ENCODE measurements at places on chromosomes 2 and 18.

DNA sequence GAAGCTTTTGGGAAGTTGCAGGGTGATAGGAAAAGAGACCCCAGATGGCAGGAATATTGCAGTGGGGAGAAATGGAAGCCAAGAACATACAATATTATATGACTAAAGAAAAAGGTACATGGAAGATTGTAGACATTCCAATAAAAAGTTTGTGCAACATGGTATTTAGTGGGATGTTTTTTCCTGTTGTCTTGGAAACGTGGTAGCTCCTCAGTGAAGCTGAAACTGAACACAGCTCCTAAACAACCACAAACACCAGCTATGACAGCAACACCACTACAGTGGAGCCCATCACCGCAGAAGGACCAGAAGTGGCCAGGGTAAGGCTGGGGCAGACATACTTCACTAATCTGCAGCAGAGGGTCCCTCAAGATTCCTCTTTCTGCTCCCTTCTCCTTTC, 246.8 kb downstream of the CDH20 start:
- DNase-seq, result no peak
- H3K4me3 ChIP-seq, result no peak overlapping the region
- H3K27ac ChIP-seq, result no peak overlapping the region
- H3K4me1 ChIP-seq, result peaks cover 9% of the 10 kb centered on the region
- peaks cover 46% of the 10 kb centered on the region for H3K27me3 ChIP-seq

DNA sequence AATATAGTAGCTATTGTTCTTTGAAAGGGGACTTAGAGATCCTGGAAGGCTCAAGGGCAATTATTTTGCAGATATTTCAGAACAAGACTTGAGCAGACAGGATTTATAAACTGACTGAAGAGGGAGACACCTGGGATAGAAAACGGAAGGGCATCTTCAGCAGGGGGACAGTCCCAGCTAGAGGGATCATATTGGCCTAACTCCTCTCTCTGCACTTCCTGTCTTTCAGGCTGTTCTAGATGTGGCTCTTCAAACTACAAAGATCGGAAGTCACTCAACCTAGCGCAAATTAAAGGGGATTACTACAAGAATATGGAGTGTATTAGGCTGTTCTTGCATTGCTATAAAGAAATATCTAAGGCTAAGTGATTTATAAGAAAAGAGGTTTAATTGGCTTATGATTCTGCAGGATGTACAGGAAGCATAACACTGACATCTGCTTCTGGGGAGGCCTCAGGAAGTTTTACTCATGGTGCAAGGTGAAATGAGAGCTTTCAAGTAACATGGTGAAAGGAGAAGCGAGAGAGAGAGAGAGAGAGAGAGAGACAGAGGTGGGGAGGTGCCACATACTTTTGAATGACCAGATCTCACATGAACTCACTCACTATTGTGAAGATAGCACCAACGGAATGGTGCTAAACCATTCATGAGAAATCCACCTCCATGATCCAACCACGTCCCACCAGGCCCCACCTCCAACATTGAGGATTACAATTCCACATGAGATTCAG, 5.3 kb upstream of the CTIF start:
- no peak overlapping the region for H3K27ac ChIP-seq
- no peaks in the 10 kb centered on the region for H3K4me1 ChIP-seq
- no peak overlapping the region for H3K4me3 ChIP-seq
- DNase-seq, result no peak

DNA sequence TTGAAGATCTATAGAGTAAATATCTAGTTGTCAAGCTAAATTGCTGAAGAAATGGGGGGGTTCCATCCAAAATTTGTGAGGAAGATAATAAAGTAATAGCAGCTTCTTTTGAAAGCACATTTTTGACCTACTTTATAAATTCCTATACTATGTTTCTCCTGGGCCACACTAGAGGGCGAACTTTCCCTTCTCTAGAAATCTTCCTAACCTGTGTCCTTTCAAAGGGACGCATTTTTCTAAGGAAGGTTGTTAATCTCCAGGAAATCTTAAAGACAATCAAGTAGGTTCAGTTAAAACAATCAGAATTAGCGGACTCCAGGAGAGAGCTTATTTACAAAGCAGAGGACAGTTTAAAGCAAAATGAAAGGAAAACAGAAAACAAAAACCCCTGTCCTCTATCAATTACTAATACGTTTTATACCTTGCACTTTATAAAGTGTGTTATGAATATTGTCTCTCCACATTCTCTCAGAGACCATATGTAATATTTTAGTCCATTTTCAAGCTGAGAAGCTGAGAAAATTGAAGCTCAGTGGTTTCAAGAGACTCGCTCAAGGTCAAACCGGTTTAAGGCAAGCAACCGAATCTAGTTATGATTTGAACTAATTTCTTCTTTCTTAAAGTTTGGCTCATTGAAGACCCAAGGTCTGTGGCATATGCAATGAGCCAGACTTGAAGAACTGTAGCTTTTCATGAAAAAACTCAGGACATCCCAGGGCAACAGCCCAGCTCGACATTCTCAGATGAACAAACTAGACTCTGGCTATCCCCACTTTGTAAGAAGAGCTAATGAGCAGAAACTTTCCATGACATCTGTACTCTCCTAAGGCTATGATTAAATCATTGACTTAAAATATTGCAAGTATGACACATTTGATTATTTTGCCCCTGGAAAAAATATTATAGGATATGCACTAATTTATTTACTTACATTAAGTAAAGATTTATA, 273.6 kb downstream of the PAX3 start:
- DNase-seq, result no peak
- peaks cover 6% of the 10 kb centered on the region for H3K27me3 ChIP-seq
- no peak overlapping the region for H3K27ac ChIP-seq
- no peaks in the 10 kb centered on the region for H3K36me3 ChIP-seq
- no peaks in the 10 kb centered on the region for H3K4me1 ChIP-seq

- H3K27me3 ChIP-seq, result no peaks in the 10 kb centered on the region
- no peak overlapping the region for H3K4me3 ChIP-seq
- H3K27ac ChIP-seq, result no peak overlapping the region
- peaks cover 7% of the 10 kb centered on the region for H3K4me1 ChIP-seq
- no peaks in the 10 kb centered on the region for H3K36me3 ChIP-seq
Observed at GRCh38 chr2:46058140-46058539, 239.1 kb upstream of the EPAS1 start.

GRCh38 chr2:189506514-189506976, 65.3 kb downstream of the WDR75 start:
- peaks cover 15% of the 10 kb centered on the region for H3K4me1 ChIP-seq
- DNase-seq, result peak; percentile 3
- H3K27me3 ChIP-seq, result no peaks in the 10 kb centered on the region
- peak overlapping the region; percentile 32 for H3K27ac ChIP-seq
- H3K36me3 ChIP-seq, result no peaks in the 10 kb centered on the region

DNA sequence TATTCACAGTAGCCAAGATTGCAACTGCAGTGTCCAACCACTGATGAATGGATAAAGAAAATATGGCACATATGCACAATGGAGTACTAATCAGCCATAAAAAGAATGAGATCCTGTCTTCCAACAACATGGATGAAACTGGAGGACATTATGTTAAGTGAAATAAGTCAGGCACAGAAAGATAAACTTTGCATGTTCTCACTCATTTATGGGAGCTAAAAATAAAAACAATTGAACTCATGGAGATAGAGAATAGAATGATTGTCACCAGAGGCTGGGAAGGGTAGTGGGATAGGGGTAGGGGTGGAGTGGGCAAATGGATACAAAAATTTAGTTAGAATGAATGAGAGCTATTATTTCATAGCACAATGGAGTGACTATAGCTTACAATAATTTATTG, 305.5 kb upstream of the ETAA1 start:
- no peaks in the 10 kb centered on the region for H3K36me3 ChIP-seq
- H3K4me3 ChIP-seq, result no peak overlapping the region
- no peaks in the 10 kb centered on the region for H3K27me3 ChIP-seq
- H3K27ac ChIP-seq, result no peak overlapping the region

DNA sequence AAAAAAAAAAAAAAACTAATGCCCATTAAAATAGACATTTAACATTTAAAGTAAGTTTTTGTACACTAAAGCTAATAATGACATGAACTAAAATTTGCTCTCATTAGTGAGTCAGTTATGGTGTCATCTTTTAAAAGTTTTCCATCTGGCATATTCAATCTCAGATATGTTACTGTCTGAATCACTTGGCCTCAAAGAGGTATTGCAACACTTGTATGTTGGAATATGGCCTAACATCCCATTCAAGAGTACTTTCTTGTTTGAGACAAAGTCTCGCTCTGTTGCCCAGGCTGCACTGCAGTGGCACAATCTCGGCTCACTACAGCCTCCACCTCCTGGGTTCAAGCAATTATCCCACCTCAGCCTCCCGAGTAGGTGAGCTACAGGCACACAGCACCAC, 169.7 kb downstream of the TMEM163 start:
- H3K4me3 ChIP-seq, result no peak overlapping the region
- H3K27ac ChIP-seq, result no peak overlapping the region
- H3K4me1 ChIP-seq, result no peaks in the 10 kb centered on the region
- DNase-seq, result no peak
- H3K27me3 ChIP-seq, result peaks cover 8% of the 10 kb centered on the region
- no peaks in the 10 kb centered on the region for H3K36me3 ChIP-seq

GRCh38 chr2:120867290-120868241, 131.9 kb downstream of the GLI2 start:
- DNase-seq, result no peak
- H3K36me3 ChIP-seq, result no peaks in the 10 kb centered on the region
- no peak overlapping the region for H3K4me3 ChIP-seq
- no peaks in the 10 kb centered on the region for H3K4me1 ChIP-seq
- no peak overlapping the region for H3K27ac ChIP-seq
